ENCODE measurements at places on chromosomes 1 and 21.

DNA sequence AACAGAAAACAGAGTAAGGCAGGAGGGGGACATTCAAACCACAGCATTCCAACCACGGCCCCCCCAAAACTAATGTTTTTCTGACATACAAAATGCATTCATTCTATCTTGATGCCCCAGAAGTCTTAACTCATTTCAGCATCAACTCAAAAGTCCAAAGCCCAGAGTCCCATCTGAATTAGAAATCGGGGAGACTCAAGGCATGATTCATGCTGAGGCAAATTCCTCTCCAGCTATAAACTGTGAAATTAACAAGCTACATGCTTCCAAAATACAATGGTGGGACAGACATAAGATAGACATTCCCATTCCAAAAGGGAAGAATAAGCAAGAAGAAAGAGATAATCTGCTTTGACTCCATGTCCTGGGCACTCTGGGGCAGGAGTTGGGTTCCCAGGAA is 73.9 kb downstream of the KCNJ15 start:
- no peak for DNase-seq

- DNase-seq = no peak
Observed at GRCh38 chr1:111888740-111889376, 100.6 kb downstream of the KCND3 start.

DNA sequence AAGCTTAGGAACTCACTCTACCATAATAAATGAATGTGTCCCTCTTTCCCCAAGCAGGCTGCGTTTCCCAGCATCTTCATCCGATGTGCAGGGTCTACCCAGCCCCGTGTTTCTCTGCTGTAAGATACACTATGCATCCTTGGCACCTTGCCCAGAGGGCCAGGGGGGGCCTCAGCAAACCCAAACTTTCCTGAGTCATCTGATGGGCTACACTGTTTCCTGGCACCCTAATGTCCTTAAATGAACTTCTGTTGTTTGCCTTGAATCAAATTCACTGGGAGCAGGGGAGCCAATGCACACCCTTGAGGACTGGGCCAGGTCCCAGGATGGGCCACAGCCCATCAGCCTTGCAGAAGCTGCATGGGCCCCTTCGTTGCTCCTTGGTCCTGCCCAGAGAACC is 145.5 kb downstream of the IGSF21 start:
- DNase-seq = no peak

DNA sequence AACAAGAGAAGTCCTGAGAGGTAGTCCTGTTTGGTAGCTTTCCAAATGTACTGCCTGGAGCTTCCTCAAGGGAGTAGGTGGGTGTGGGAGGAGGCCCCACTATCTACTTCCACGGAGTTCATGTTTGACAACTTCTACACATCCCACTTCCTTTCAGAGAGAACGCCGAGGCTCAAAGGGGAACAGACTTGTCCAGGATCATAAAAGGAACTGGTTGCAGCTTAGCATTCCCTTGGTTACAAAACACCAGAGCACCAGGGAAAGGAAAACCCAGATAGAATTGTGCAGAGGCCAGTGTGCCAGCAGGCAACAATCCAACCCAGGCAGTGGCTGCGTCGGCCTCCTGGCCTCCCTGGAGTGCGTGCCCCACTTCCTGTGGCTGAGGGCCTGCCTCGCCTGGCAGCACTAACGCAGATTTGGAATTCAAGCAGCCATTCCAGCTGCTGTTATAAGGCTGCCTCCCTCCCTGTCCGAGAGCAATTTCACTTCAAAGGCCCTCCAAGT is 4.2 kb upstream of the RAP1GAP start:
- no peak for DNase-seq

DNA sequence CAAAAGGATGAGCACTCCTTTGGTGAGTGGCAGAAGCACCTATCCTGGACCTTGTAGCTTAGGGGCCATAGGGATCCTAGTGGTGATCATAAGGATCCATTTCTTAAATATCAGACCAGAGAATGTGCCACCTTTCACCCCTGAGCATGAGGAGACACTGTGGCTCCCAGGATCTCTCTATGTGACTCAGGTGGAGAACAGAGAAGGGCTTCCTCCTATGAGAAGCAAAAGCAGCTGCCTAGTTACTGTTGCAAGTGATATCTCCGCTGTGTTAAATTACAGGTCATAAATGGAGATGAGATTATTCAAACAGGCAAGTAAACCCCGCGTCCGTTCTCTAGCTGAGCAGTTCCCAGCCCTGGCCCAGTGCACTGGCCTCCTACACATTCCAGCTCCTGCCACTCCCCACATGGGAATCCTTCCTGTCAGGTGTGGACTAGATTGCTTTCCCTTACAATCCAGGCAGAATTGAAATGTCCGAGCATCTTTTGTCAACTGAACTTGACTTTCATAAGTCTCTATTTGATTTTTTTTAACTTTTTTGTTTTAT is 26.3 kb downstream of the CLEC20A start:
- no peak for DNase-seq

DNA sequence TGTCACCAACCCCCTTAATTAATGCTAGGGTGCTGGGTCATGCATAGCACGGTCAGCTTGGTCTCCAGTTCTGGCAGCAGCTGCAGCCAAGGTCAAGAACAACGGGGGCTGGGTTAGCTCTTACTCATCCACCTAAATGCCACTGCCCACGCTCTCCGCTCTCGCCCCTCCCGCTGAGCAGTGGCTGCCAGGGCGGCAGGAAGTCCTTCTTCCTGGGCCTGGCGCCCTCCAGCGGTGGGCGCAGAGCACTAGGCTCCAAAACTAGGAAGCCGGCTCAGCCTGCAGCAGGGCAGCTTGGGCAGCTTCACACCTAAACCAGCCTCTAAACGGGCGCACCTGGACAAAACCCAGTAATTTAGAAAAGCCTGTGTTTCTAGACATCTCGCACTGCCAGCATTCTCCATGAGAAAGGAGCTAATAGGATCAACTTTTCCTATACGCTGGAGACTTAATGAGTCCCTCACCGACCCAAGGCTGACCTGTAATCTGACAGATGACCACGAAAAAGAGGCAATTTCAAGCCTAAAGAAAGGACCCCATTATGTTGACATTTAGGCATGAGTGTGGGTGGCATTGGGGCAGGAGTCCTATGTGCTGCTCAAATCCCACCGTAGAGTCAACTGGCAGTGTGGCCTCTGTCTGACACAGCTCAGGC is 78.4 kb upstream of the LRRN2 start:
- DNase-seq = peak; percentile 54

DNA sequence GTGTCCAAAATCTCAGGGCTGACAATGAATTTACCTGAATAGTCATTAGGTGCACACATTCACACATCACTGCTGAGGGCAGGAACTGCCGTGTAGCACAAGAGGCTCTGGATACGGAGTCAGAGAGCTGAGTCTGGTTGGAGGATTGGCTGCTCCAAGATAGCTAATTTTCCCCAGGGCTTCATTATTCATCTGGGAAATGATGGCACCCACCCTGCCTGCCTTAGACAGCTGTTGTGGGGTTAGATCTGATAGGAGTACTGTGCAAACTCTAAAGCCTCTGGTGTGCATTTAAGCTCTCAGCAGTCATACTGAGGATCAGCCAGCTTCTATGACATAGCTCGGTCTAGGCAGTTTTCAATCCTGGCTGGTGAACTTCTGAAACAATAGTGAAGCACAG is 67.0 kb downstream of the LMX1A start:
- no peak for DNase-seq

DNA sequence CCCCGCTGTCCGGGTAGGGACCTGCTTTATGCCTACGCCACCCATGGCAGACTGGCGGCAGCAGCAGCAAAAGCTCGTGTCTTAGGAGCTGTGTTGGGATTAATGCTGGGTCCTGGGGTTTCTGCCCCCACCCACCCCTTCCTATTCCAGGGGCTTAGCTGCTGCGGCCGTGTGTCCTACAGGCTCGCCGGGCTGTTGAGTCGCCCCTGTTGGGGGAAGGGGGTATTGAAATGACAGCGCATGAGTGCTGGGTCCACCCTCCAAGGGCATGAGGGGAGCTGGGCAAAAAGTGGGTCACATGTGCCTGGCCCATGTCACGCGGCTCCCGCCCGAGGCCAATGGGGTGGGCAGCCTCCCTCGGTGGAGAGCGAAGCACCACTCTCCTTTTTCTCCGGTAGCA is 118.3 kb upstream of the COL6A1 start:
- DNase-seq = no peak

GRCh38 chr1:148379697-148380096 is 103.4 kb downstream of the PPIAL4G start:
- no peak for DNase-seq

- no peak for DNase-seq
Observed at GRCh38 chr1:177092001-177092400, 72.5 kb downstream of the ASTN1 start.

DNA sequence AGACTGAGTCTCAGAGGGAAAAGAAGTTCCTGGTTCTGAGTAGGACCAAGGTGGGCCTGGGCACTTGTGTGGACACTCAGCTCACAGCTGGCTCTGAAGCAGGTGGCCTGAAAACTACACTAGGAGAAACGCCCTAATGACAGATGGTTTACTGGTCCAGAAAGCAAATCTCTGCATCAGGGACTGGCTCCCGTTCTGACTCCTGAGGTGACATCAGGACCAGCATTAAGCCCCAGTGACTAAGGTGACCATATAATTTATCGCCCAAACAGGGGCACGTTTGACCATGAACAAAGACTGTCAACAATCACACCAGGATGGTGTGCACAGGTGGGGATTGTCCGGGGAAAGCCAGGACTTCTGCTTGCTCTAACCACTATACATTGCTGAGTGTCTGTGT is 12.2 kb upstream of the CD34 start:
- no peak for DNase-seq

DNA sequence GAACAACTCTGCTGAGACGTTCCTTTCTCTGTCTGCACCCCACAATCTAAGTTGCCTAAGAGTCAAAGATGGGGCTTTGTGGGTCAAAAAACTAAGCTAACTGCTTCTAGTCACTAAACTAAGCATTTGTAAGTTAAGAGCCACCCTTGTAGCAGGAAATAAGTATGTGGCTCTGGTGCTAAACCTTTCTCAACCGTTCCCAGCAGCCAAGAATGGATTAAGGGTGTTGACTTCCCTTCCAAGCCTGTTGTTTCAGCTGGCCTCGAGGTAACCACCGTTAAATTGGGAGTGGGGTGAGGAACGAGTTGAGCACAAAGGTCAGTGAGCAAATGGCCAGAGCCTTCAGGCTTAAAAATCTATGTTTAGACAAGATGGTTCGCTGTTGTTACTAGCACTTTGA is 169.1 kb downstream of the TRIM33 start:
- no peak for DNase-seq

DNA sequence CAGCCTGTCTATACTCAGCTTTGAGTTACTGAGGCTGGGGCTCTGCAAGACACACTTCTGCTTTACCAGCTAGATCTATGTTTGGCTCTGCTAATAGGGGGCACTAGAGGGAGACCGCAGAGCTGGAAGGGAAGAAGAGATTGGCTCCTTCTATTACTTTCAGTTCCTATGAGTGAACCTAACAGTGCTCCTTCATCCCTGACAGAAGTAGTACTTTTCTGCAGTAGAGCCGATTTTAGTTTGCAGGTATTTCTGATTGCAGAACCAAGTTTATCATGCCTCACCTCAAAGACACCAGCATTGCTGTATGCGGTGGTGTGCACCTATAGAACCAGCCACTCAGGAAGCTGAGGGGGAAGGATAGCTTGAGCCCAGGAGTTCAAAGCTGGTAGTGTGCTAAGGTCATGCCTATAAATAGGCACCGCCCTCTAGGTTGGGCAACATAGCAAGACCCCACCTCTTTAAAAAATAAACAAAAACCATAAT is 5.7 kb upstream of the ZDHHC18 start:
- no peak for DNase-seq

- no peak for DNase-seq
Observed at GRCh38 chr1:232221802-232222499, 408.0 kb downstream of the SIPA1L2 start.

DNA sequence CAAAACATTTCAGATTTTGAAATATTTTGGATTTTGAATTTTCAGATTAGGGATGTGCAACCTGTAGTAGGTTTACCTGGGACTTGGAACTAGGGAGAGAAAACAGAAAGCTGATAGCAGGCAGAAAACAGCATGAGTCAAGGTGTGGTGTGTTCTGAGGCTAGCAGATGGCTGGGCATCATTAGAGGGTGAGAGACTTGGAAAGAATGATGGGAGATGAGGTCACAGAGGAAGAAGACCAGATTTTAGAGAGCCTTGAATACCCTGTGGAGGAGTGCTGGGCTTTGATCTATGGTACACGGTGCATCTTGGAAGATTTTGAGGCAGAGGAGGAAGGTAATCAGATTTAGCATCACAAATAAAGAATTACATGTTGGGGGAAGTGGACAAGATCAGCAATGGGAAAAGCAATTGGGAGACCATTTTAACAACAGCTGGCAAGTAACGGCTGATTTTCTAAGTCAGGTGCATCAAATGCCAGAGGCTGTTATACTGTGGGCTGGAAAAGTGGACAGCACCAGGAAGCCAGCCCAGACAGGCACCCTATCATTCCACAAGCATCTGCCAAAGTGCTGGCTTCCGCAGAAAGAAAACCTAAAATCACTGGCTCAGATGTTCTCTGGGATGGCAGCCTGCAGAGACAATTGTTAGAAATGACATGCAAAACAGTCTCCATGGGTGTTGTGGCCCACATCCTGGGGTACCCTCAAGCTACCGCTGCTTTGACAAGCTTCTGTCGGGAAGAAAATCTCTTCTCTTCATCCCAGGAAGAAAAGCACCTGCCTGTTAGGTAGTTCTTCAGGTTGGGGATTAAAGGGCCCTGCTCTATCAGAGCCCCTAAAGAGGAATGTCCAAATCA is 30.9 kb upstream of the CAMK1G start:
- no peak for DNase-seq

All from stimulated activated CD4-positive, alpha-beta T cell treated with anti-CD3 and anti-CD28 coated beads, Interleukin-12 subunit alpha, Interleukin-12 subunit beta, amount 100 ng/mL, for 48 hours (primary cell).